CD4-positive, alpha-beta T cell treated with Interleukin-17A for 1 hour (primary cell): ENCODE measurements at places on chromosomes 11 and 22.

- DNase-seq: no peak
Observed at GRCh38 chr11:73590991-73591390, 6.9 kb downstream of the FAM168A start.

GRCh38 chr11:42205518-42205917 lies 746.1 kb upstream of the LRRC4C start:
- DNase-seq: no peak

DNA sequence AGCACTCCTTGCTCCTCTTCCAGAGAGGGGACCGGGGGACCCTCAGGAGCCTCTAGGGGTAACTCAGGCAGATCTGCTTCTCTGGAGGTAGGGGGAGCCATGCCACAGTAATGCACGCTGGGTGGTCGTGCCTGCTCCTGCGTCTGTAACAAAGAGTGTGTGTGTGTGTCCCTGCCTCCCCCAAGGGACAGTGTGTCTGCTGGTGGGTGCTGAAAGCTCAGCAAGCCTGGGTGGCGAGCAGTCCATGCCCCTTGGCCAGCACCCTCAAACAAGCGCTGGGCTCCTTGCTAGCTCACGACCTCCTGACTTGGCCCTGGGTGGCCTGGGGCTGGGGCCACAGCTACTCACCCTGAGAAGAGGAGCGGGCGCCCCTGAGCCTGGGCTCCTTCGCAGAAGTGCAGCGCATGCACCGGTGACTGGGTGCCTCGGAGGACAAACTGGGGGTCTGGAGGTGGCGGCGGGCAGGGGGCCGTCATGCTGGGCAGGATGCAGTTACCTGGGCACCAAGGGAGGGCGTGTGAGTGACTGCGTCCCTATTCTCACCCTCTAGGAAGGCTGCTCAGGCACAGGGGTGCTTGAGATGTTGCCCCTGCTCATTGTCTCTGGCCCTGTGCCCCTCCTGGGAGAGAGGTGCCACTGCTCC lies 33.7 kb downstream of the GNB1L start:
- no peak for DNase-seq

GRCh38 chr11:17907046-17907445 lies 105.8 kb downstream of the SERGEF start:
- no peak for DNase-seq

- DNase-seq: no peak
Observed at GRCh38 chr11:4495986-4496385, 13.5 kb downstream of the OR52K1 start.

- no peak for DNase-seq
Observed at GRCh38 chr11:96648991-96649390, 259.2 kb downstream of the JRKL start.

DNA sequence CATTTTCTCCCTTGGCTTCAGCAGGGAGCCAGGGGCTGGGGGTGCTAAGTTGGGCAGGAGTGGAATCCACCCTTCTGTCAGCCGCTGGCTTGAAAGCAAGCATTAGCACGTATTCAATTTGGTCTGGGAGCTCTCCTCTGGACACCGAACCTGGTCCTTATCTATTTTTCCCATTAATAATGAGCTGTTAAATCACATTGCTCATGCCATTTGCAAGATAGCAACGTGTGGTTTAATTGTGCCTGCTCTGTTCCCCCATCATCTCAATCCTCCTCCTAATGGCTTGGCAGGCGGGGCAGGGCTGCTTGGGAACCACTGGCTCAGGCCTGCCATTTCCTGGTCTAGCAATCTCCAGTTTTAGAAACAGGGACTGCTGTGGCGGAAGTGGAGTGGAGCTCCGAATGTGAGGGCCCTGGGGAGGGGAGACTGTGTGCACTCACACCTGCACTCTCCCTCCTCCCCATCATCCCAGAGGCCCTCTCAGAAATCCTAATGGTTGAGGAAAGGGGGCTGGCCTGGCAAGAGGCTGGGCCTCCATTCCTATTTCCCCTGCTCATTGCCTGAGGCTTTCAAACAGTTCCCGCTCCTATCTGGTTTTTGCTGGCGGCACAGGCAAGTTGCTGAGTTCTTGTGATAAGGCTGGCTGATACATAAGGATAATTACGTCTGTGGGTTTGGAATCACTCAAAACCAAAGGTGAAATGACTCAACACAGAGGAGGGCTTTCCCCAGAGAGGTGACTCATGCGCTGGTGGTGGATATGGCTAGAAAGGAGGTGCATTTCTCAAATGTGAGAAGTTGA lies 201.2 kb upstream of the E2F8 start:
- no peak for DNase-seq

DNA sequence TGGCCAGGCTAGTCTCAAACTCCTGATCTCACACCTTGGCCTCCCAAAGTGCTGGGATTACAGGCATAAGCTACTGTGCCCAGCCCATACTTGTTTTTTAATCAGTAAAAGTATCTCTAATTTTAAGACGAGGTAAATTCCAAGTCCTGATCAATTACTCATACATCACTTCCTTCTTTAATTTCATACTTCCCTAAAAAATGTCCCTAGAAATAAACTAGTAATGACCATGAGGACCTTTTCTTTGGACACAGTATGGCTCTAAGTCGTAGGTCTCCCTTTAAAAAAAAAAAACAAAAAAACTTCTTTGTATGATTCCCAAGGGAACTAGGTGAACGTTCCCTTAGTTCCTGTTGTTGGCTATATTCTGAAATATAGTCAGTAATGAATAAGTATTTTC lies 29.8 kb downstream of the NUP98 start:
- no peak for DNase-seq
